ENCODE measurements at places on chromosomes 13 and 19.

GRCh38 chr13:111387945-111388600 lies 67.6 kb downstream of the TEX29 start:
- DNase-seq, result no peak

DNA sequence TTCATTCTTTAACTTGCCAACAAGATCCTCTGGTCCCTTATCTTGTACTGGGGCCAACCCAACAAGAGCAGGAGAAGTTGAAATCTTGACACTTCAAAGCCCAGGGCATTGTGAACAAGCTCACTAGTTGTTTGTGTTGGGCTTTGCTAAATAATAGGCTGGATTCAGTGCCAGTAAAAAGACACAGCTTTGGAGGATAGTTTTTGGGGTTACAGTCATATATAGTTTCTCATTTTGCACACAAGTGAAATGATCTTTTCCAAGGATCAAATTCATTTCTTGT lies 30.3 kb upstream of the LRCH1 start:
- no peak for DNase-seq

DNA sequence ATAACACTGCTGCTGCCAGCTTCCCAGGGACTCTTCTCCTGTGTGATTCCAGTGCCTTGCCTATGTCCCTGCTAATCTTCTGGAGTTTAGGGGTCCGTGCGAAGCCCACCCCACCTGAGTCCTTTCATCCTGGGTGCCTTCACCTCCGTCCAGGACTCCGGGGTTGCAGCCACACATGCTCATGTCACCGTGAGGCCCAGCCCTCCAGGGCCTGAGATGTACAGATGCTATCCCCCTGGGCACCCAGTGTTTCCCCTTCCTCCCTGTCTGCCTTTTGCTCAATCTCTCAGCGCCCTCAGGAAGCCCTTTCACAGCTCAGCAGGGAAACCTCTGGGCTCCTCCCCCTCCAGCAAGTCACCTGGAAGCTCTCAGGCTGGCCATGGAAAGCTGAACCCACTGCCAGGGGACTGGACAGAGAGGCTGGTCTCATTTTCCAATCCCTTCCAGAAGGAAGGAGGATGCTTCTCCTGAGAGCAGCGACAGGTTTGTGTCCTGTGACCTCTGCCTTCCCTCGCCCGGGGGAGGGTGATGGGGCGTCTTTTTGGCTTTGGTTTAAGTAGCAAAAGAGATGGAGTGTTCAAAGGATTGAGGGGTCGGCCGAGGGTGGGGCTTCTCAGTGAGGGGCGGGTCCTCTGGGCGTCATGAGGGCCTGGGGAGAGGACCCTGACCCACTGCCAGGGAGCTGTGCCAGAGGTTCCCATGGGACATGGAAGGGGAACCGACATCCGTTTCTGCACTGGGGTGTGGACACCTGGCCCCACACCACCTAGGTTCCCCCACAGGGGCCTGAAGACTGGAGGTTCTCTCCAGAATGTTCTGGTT lies 30.8 kb upstream of the TFDP1 start:
- DNase-seq, result no peak

DNA sequence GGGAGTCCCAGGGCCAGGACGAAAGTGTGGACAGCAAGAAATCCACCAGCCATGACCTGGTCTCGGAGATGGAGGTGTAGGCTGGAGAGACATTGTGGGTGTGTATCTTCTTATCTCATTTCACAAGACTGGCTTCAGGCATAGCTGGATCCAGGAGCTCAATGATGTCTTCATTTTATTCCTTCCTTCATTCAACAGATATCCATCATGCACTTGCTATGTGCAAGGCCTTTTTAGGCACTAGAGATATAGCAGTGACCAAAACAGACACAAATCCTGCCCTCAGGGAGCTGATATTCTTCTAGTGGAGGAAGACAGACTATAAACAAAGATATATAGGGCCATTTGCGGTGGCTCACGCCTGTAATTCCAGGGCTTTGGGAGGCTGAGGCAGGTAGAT lies 7.4 kb upstream of the DHX34 start:
- DNase-seq, result no peak

GRCh38 chr13:49466292-49466838 lies 22.3 kb downstream of the SETDB2 start:
- no peak for DNase-seq

- no peak for DNase-seq
These were observed 56.6 kb downstream of the CEBPG start for GRCh38 chr19:33429891-33430673.

GRCh38 chr19:9538183-9539058 lies at the start of gene ZNF426:
TSS of gene ZNF426 (minus strand) at chr19:9538645. CDS start at chr19:9536232, 2,413 bp downstream.
- peak; percentile 90 for DNase-seq

- DNase-seq, result no peak
These were observed 800.5 kb upstream of the KLHL1 start for GRCh38 chr13:70908795-70909194.

- DNase-seq, result no peak
These were observed 14.8 kb upstream of the ZNF431 start for GRCh38 chr19:21127001-21127400.

- DNase-seq, result no peak
These were observed 148.6 kb upstream of the ZNF507 start for GRCh38 chr19:32196690-32197420.

DNA sequence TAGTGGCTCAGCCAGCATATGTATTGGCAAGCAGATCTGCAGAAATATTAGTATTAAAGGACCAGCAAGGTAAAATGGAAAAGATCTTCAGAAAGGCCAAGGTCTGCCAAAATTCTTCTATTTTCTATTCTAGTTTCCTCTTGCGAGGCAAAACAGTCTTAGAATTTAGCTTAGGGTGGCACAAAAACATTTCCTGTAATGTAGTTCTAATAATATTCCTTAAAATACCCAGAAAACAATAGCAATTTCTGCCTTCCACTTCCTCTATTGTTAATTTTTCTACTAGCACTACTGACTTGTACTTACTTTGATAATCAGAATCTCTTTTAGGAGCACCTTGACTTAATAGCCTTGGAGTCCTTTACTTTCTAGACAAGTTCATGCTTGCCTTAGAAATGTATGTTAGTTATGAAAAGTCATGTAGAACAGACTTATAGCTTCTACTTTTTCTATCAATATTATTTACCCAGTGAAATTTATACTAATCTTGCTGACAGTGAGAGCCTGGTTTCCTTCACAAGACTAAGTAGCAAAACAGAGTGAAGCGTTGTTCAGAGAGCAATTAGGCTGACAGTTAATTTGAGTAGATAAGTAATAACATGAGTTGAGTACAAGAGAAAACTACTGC lies 23.9 kb upstream of the LPAR6 start:
- no peak for DNase-seq

- no peak for DNase-seq
These were observed 523.5 kb upstream of the ARGLU1 start for GRCh38 chr13:107091428-107091827.

DNA sequence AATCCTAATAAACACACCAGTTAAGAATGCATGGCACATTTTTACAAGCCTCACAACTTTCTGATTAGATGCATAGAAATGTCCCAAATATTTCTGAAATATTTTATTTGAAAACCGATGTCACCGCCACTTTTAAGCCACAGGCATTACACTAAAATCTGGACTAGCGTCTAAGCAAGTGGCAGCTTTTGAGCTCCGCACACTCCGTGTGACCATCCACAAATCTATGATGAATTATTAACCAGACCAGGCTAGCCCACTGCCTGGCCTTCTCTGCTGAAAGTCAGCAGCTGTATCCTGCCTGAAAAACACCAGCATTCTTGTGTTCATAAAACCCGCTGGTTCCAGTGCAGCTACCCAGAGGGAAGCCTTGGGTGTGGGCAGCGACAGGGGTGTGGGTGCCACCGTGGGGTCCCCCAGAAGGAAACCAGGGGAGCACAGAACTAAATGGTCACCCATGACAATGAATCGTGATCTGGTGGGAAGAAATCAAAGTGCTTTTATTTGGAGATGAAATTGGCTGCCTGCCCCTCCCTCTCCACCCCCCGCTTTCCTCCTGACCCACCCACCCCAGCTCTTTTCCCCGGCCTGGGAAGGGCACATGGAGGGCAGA lies 13.8 kb downstream of the RASA3 start:
- peak; percentile 34 for DNase-seq

DNA sequence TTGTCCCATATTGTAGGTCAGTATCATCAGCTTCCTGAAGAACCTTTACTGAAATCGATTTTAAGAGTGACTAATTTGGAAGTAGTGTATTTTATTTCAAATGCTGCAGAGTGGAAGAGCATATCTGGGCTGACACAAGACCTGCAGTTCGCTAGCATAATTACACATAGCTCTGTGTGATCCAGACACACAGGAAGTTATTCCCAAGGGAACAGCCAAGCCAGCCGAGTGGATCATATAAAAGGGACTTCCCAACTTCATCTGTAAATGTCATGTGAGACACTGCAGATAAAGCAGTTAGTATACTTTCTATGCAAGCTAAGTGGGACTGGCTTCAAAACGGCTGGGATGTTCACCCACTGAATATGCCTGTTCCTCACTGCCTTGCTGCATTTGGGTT lies 760.4 kb downstream of the SLITRK1 start:
- peak; percentile 38 for DNase-seq

DNA sequence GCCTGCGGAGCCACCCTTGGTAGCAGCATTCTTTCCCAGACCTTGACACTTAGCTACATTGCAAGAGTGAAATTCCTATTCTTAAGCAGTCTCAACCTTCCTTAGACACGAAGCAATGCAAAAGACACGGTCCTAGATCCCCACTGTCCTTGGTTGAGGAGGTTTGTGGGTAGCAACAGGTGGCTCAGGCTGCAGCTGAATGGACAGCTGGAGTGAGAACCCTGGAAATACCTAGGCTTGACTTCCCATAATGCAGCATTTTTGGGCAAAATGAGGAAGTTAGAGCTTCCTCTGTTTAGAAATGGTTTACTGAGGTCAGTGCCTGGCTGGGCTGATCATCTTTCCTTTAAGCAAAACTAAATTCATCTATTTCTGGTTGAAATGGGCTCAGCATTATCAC lies 296.6 kb downstream of the RFC3 start:
- no peak for DNase-seq

DNA sequence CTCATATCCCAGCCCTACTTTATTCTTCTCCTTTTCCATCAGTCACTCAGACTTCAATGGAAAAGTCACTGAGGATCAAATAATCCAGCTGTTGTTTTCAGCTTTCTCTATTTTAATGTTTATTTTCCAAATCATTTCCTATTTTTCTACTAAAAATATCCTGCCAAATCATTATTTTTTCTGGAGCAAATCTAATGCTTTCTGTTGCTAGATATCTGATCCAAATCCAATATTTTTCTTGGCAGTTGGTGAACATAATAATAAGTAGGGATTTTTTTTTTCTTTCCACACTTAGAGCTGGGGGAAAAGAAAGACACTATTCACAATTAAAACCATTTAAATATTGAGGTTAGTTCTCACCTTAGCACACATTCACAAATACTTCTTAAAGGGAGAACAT lies 656.1 kb downstream of the DACH1 start:
- DNase-seq, result no peak

DNA sequence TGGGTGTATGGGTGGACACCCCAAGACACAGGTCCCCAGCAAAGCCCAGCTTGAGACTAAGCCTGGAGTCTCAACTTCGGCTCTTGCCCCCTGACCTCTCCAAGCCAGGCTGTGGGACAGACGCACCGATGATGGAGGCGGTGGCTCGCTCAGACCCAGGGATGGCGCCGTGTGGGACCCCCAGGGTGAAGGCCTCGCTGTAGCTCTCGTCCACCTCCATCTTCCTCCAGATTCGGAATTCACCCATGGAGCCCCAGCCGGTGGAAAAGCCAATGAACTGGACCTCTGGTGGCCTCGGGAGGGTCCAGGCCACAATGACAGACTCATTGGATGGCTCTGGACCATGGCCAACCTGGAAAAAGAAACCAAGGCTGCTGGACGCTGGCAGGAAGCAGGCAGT lies 39.1 kb downstream of the F2RL3 start:
- DNase-seq, result no peak

DNA sequence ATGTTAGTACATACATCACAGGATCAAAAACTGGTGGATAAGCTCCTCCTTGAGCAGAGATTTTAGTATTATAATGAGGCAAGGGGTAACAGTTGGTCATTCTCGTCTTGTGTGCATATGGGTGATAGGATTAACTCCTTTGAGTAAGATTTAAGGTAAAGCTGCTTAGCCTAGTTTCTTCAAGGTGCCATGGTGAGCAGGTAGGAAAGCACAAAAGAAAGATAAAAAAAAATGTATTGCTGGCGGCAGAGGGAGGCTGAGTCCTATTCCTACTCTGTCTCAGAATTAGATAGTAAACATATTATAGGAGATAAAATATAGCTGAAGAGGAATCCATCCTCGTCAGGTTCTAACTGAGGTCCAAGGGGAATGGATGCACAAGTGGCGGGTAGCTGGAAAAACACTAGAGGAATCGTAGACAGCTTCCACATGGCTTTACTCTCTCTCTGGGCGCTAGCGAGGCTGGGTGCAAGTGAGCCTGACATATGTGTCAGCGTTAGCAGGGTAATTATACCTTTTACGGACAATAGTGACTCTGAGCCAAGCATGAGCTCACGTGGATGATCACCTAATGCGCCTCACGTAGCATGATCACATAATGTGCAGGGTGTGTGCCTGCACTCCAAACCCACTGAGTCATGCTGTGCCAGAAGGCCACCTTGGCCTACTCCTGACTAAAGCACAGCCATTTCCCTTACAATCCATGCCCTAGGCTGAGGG lies 734.3 kb upstream of the MIR17HG start:
- no peak for DNase-seq

GRCh38 chr19:2993579-2993978 lies 16.2 kb downstream of the TLE6 start:
- no peak for DNase-seq

DNA sequence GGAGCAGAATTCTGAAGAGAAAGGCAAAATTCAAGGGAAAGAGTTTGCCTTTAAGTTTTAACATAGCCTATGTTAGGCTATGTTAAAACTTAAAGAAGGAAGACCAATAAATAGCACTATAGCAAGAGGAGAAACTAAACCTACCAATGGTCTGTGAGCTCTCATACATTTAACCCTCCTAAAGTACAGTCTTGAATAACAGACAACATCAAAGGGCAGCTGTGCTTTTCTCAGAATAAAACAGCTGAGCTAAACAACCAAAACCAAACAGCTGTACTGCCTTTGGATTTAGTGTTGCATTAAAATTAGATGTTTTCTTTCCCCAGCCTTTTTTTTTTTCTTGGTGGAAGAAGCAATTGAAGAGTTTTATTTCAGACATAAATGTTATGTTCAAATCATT lies 34.0 kb downstream of the KLF5 start:
- no peak for DNase-seq

GRCh38 chr19:43768273-43769050 lies 12.3 kb downstream of the KCNN4 start:
- no peak for DNase-seq

DNA sequence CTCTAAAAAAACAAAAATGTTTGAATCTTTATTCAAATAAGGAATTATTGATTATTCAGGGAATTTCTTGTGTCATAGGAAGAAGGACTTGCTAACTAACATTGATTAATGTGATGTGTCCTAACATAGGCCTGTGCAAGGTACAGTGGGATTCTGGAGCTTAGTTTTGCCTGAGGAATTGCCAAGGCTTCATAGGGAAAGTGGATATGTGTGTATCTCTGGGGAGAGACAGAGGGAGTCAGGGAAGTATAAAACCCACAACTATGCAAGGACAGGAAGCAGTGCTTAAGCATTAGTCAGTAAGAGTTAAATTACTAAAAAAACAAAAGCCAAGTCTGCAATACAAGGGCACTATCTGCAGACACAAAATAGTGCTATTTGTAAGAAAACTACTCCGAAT lies 59.6 kb downstream of the WDFY2 start:
- DNase-seq, result peak; percentile 91
